ENCODE measurements at places on chromosomes 4 and X.

- no peak for DNase-seq
Observed at GRCh38 chr4:85520765-85521749, 46.1 kb downstream of the ARHGAP24 start.

GRCh38 chr4:2424581-2424980 is 5.8 kb downstream of the CFAP99 start:
- no peak for DNase-seq

DNA sequence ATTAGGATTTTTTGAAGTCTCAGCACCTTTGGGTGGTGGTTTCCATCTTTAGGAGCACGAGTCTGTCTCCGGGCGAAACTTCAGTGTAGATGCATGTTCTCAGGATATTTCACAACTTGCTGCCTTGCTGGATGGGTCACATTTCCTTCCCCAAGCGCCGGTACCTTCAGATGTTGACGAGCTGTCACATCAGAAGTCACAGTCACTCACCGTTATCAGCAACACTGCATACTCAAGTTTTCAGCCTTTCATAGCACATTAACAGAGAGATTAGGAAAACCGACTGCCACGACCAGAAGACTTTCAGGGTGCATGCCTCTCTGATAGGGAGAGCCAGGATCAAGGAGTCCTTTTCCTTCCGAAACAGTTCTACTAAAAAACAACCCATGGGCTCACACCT is 77.8 kb downstream of the SHROOM2 start:
- no peak for DNase-seq

DNA sequence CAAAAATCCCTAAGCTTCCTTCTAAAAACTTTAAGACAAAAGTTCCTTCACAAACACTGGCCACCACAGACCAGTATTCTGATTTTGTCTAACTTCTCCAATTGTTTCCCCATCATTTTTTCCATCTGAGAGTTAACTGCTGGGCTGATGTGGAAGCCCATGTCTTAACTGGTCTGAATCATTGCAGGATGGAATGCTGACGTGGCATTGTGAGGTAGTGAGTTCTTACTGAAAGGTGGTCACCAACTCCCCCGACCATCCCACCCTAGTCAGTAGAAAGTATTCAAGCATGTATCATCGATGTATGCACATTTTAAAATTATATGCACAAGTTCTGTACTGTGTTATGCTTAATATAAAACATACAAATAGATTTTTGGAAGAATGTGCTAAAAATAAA is 99.1 kb upstream of the SMIM10 start:
- no peak for DNase-seq

Data from ELF-1 (cell line).